Aortic smooth muscle cell (primary cell): ENCODE measurements at places on chromosomes 2 and 18. TPM values are rescaled to one million over a fixed set of nuclear protein-coding genes. Genes with fewer than 3 reads are reported as not detected.

The LHCGR gene
- total RNA-seq: not detected in 2 replicates

The TEKT4 gene
- not detected in 2 replicates for total RNA-seq

The FOXI3 gene
- total RNA-seq: not detected in 2 replicates

The LOXHD1 gene
- not detected in 2 replicates for total RNA-seq

The LCT gene
- not detected in 2 replicates for total RNA-seq

The SERPINB12 gene
- total RNA-seq: not detected in 2 replicates

The PLCD4 gene
- 2.1 and 4.0 TPM in 2 replicates for total RNA-seq

The GNAL gene
- total RNA-seq: 0.31 and 0.92 TPM in 2 replicates

The WIPF1 gene
- 10.6 and 14.4 TPM in 2 replicates for total RNA-seq

The ESPNL gene
- total RNA-seq: 0.06 and 0.40 TPM in 2 replicates

The AQP12A gene
- total RNA-seq: not detected in 2 replicates

The HSBP1L1 gene
- total RNA-seq: 5.2 and 5.4 TPM in 2 replicates

The HDHD2 gene
- 19.4 and 21.3 TPM in 2 replicates for total RNA-seq

The DNAJC5G gene
- not detected in 2 replicates for total RNA-seq

The FSHR gene
- total RNA-seq: not detected in 2 replicates

The REG3G gene
- not detected in 2 replicates for total RNA-seq

The GMCL1 gene
- 7.0 TPM in 2 replicates for total RNA-seq

The ZSWIM2 gene
- total RNA-seq: not detected in 2 replicates

The ZNF638 gene
- 139 and 152 TPM in 2 replicates for total RNA-seq

The ITGAV gene
- total RNA-seq: 99.5 and 144 TPM in 2 replicates
